ENCODE measurements at places on chromosomes 6 and 20. TPM values are rescaled to one million over a fixed set of nuclear protein-coding genes. Genes with fewer than 3 reads are reported as not detected.

GRCh38 chr6:49866485-49866943 lies at the start of gene CRISP1:
Gene CRISP1 (minus strand): TSS chr6:49866535. CDS start chr6:49857400, 9,135 bp downstream.
- no peak within 1 kb of the TSS for H3K27ac ChIP-seq
- DNase-seq: no peak
- no peaks in the 10 kb centered on the region for H3K36me3 ChIP-seq
- no peaks in the 10 kb centered on the region for H3K4me1 ChIP-seq
- H3K4me3 ChIP-seq: no peak within 1 kb of the TSS
- H3K27me3 ChIP-seq: no peaks in the 10 kb centered on the region

- H3K4me1 ChIP-seq: no peaks in the 10 kb centered on the region
- no peak overlapping the region for H3K4me3 ChIP-seq
- H3K36me3 ChIP-seq: no peaks in the 10 kb centered on the region
- DNase-seq: no peak
- no peaks in the 10 kb centered on the region for H3K27me3 ChIP-seq
Observed at GRCh38 chr6:88238065-88238464, 71.9 kb upstream of the CNR1 start.

GRCh38 chr20:671252-672030 lies 4.2 kb downstream of the SCRT2 start:
- H3K4me1 ChIP-seq: peaks cover 14% of the 10 kb centered on the region
- no peaks in the 10 kb centered on the region for H3K36me3 ChIP-seq
- H3K27ac ChIP-seq: no peak overlapping the region
- H3K27me3 ChIP-seq: peaks cover 50% of the 10 kb centered on the region

DNA sequence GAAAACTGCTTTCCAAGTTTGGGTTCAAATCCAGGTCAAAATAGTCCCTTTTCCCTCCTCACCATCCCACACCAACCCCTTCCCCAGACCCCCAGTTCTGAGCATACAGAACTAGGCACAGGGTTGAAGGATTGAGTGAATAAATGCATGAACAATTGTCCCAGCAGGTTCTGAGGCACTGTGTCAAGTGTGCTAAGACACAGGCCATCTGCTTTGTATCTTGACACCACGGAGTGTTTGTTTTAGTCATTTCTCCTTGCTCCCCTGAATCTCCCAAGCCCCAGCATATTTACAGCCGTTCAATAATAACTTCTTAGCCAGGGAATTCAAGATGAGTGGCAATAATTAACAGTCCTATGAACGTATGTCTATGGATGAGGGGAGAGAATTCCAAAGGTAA lies 102.8 kb upstream of the JARID2 start:
- H3K36me3 ChIP-seq: no peaks in the 10 kb centered on the region
- H3K4me1 ChIP-seq: no peaks in the 10 kb centered on the region
- H3K27me3 ChIP-seq: no peaks in the 10 kb centered on the region
- DNase-seq: no peak

GRCh38 chr20:20206788-20207187 lies 154.5 kb downstream of the CFAP61 start:
- no peaks in the 10 kb centered on the region for H3K4me1 ChIP-seq
- DNase-seq: no peak
- H3K36me3 ChIP-seq: no peaks in the 10 kb centered on the region
- H3K27ac ChIP-seq: no peak overlapping the region
- peaks cover 6% of the 10 kb centered on the region for H3K27me3 ChIP-seq
- H3K4me3 ChIP-seq: no peak overlapping the region

GRCh38 chr20:43681468-43681942 lies 14.6 kb downstream of the MYBL2 start:
- no peak overlapping the region for H3K27ac ChIP-seq
- no peak for DNase-seq
- H3K4me3 ChIP-seq: no peak overlapping the region
- H3K36me3 ChIP-seq: no peaks in the 10 kb centered on the region
- H3K4me1 ChIP-seq: peaks cover 7% of the 10 kb centered on the region

DNA sequence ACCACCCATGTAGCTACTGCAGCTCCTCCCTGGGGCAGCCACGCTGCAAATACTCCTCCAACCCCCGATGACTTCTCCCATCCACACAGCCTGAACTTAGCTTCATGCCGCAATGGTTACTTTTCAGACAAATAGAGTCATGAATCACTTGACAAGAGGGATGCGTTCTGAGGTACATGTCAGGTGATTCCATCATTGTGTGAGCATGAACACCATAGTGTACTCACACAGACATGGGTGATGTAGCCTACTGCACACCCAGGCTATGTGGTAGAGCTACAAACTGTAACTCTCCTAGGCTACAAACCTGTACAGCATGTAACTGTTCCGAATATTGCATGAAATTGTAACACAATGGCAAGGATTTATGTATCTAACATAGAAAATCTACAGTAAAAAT lies 298.5 kb upstream of the SLC35B3 start:
- no peak overlapping the region for H3K4me3 ChIP-seq
- H3K27me3 ChIP-seq: no peaks in the 10 kb centered on the region
- no peak for DNase-seq
- no peak overlapping the region for H3K27ac ChIP-seq
- H3K4me1 ChIP-seq: no peaks in the 10 kb centered on the region

DNA sequence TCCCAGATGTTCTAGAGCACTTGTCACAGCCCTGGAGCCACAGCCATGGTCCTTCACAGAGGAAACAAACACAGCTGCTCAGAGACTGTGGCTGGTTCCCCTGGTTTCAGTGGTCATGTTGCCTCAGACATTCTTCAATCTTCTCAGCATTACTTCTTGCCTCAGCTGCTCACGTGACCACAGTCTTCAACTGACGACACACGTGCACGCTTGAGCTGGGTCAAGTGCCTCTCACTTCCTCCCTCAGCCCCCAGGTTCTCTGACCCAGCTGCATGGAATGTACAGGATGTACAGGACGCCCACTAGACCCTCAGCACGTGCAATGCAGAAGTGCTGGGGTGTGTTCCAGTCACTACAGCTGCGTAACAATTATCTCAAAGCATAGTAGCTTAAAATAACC lies 159.8 kb upstream of the GGTLC1 start:
- H3K4me1 ChIP-seq: no peaks in the 10 kb centered on the region
- no peaks in the 10 kb centered on the region for H3K36me3 ChIP-seq
- H3K27me3 ChIP-seq: no peaks in the 10 kb centered on the region
- DNase-seq: no peak
- no peak overlapping the region for H3K4me3 ChIP-seq

- no peaks in the 10 kb centered on the region for H3K27me3 ChIP-seq
- H3K4me3 ChIP-seq: no peak overlapping the region
- no peak for DNase-seq
Observed at GRCh38 chr6:25089442-25089841, 153.7 kb upstream of the RIPOR2 start.

DNA sequence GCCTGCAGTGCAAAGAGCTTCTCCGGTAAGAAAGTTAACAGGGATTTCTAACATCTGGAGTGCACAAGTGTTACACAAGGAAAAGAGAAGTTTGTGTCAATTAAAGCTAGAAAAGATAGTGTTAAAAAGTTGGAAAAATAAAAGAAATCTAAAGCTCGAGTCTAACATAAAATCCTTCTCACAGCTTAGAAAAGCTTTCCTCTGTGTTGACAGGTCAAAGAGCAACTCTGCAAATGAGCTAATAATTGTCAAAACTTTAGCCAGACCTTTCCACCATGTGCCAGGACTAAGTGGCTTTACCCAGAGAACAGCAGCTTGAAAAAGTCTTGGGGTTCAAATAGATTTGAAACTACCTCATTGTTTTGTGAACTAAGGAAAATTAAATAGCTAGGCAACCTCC lies 14.8 kb downstream of the PTPRK start:
- no peaks in the 10 kb centered on the region for H3K4me1 ChIP-seq
- H3K36me3 ChIP-seq: no peaks in the 10 kb centered on the region
- H3K4me3 ChIP-seq: no peak overlapping the region
- no peak overlapping the region for H3K27ac ChIP-seq
- no peak for DNase-seq

DNA sequence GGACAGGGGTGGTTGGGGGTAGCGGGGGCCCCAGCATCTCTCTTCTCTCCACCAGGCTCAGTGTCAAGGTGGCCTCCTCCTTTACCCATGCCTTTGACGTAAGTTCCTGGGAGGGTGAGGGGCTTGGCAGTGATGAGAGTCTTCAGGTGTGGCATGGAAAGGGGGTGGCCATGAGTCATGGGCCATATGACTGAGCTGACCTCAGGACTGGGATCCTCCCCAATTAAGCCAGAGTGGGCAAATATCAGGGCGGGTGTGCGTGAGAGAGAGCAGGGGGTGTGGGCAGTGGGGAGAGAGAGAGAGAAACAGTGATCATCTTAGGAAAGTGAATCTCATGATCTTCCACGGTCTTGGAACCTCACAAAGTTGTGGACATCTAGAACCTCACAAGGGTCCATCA lies 8.2 kb upstream of the BPIFB4 start:
- peaks cover 11% of the 10 kb centered on the region for H3K4me1 ChIP-seq
- no peak for DNase-seq
- no peaks in the 10 kb centered on the region for H3K27me3 ChIP-seq
- no peak overlapping the region for H3K27ac ChIP-seq
- H3K36me3 ChIP-seq: no peaks in the 10 kb centered on the region

DNA sequence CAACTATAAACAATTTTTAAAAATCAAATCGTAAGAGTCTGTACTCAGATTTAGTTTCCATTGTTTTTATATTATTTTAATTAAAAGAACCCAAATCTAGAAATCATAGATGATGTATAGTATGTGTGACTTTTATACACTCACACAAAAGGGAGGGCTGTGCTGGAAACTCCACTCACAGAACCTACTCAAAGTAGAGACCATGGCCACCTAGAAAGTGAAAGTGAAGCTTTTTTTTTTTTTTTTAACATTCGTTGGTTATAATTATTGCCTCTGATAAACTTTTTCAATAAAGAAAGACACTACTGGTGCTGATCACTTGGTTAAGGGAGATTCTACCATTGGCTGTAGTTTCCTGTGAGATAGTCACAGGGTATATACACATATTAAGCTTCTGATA lies 37.9 kb upstream of the PRL start:
- no peaks in the 10 kb centered on the region for H3K27me3 ChIP-seq
- no peak overlapping the region for H3K4me3 ChIP-seq
- no peak overlapping the region for H3K27ac ChIP-seq
- no peak for DNase-seq
- no peaks in the 10 kb centered on the region for H3K4me1 ChIP-seq

GRCh38 chr6:144568241-144568640 lies 283.1 kb downstream of the UTRN start:
- DNase-seq: no peak
- H3K27ac ChIP-seq: no peak overlapping the region
- H3K4me3 ChIP-seq: no peak overlapping the region

DNA sequence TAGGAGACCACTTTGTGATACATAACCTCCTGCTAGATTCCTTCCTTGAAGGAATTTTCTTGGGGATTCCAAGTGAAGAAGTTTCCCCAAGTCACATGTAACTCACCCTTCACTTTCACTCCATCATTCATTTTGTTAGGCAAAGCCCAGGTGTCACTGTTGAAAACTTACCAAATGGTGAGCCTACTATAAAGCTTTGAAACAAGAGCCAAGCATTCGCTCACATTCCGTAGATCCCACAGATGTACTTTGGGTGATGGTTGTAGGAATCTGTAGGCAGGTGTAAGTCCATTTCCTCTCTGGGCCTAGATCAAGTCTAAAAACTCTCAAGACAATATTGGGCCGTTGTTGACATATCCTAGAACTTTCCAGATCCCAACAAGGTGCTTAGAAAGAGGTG lies 74.1 kb downstream of the PRDM1 start:
- H3K36me3 ChIP-seq: no peaks in the 10 kb centered on the region
- H3K4me3 ChIP-seq: no peak overlapping the region
- DNase-seq: no peak
- no peak overlapping the region for H3K27ac ChIP-seq
- H3K27me3 ChIP-seq: no peaks in the 10 kb centered on the region

DNA sequence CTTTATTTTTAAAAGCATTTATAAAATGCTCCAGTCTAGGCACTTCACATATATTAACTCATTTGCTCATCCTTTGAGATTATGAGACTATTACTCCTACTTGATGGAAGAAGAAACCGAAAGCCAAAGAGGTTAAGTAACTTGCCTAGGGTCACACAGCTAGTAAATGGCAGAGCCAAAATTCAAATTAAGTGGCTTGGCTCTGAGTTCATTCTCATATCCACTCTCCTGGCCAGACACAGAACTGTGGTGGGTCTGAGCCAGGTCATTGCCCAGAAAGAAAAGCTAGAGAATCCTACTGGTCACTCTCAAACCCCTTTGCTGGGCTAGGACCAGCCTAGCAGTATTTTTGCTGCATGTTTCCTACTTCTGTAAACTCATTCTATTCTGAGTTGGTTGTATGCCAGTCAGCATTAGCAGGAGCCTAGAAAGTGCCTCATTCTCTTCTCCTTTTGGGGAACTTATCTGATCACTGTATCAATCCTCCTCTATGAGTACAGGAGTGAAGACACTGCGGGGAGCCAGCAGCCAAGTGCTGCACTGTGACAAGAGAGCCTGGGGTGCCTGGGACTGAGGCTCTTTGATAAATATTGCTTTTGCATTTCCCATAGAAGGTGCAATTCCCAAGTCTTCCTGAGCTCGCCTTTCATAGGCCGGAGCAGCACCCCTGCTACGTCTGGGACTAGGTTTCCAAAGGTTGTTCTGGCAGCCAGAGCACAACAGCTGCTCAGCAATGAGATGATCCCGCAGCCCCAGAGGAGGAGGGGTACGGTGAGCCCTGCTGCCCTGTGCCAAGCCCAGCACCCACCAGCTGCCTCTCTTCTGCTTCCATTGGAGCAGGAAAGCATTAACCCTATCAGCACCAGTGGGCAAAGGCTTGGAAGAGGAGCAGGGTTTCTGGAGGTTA lies 728.3 kb downstream of the MAFB start:
- H3K27ac ChIP-seq: no peak overlapping the region
- H3K4me1 ChIP-seq: no peaks in the 10 kb centered on the region
- H3K4me3 ChIP-seq: no peak overlapping the region

Gene KIF25
- not detected for total RNA-seq

Gene OTOR
- total RNA-seq: not detected

Gene ABHD16B
- not detected for total RNA-seq

Gene C6orf58
- total RNA-seq: not detected

Gene TRERF1
- 31.7 TPM for total RNA-seq

Gene LCA5
- total RNA-seq: not detected

Gene KCNK5
- total RNA-seq: 0.47 TPM

Gene PNLDC1
- total RNA-seq: not detected

Gene WFDC11
- total RNA-seq: not detected

Gene IP6K3
- total RNA-seq: not detected

Gene KCNS1
- total RNA-seq: not detected

All from CD4-positive, alpha-beta T cell (primary cell).